Activated CD8-positive, alpha-beta memory T cell treated with anti-CD3 and anti-CD28 coated beads for 4 hours (primary cell): ENCODE measurements at places on chromosomes 16 and 17.

DNA sequence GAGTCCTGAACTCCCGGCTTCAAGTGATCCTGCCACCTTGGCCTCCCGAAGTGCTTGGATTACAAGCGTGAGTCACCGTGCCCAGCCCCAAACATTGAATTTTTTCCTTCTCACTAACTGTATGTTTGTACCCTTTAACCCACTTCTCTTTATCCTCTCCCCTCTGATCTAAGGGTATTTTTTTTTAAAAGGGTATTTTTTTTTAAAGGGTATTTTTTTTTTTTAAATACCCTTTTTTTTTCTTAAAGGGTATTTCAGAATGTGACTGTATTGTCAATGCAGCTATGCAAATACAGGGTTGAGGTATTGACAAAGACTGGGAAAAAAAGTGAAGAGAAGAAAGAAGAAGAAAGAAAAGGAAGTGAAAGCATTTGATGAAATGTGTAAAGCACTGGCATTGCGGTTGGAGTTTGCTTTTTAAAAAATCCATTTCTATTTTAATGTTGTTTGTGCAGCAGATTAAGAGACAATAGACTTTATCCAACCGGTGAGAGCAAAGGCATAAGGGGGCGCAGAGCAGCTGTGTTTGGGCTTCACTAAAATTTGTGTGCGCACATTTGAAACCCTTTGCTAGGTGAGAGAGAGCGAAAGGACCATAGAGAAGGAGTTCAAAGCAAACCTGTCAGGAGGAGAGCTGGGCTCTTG, 42.4 kb downstream of the SYT17 start:
- no peak for DNase-seq

GRCh38 chr17:68565661-68566441, 35.3 kb downstream of the FAM20A start:
- no peak for DNase-seq

- no peak for DNase-seq
Observed at GRCh38 chr17:79088247-79088996, 13.8 kb downstream of the ENGASE start.

DNA sequence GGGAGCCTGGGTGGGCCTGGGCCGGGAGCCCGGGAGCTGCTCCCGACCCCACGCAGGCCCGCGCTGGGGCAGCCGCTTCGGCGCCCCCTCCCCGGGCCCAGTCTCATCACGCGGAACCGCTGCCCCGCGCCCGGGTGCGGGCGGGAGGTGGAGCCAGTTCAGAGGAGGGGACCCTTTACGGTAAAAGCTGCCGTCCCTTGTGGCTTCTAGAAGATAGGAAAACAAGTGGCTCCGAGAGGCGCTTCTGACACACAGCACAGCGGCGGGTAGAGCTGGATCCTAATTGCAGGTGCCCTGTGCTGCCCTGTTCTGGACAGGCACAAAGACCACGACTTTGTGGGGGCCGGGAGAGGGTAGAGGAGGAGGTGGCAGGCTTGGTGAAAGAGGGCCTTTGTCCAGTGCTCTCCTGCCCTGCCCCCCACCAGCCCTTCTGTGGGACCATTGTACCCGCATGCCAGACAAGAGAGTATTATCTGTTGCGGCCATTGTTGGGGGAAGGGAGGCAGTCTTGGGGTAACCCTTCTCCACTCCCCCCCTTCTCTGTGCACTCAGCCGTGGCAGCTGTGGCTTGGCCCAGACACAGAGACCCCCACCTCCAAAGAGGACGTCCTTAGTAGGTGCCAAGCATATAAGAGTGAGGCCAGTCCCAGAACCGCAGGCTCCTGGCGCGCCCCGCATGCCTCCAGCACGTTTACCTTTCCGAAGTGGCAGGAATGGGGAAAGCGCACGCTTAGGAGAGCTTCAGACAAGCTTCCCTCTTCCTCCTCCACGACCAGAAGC, 736 bp downstream of the CNP start:
- DNase-seq, result no peak

DNA sequence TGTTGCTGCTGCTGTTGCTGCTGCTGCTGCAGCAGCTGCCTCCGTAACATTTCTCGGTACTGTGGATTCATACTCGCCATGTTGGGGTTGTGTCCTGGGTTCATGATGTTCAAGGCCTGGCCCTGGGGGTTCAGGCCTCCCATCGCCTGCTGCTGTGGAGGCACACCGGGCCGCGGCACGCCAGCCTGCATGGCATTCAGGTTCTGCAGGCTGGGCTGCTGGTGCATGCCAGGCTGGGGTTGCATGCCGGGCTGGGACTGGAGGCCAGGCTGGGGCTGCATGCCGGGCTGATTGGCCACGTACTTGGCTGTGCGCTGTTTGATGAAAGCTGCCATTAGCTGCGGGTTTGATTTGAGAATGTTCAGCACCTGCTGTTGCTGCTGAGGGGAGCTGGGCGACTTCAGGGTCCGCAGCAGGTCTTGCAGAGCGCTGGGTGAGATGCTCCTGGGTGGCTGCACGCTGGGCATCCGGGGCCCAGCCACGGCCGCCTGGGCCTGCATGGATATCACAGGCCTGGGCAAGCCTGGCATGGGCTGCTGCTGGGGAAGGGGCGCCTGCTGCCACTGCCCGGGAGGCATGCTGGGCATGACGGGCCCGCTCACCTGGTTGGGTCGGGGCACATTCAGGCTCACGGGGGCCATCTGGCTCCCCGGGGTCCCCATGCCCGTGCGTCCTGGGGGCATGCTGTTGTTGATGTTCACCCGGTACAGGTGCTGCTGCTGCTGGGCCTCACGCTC, 11.3 kb upstream of the TRAP1 start:
- DNase-seq, result no peak

- DNase-seq, result no peak
Observed at GRCh38 chr16:30374538-30374937, at the start of gene MYL11. Gene MYL11 (plus strand): TSS chr16:30374802. CDS start chr16:30374858, 56 bp downstream.

- no peak for DNase-seq
Observed at GRCh38 chr16:57235128-57236021, 9.7 kb upstream of the ARL2BP start.

GRCh38 chr17:77840513-77841165, 117.9 kb upstream of the TNRC6C start:
- no peak for DNase-seq

DNA sequence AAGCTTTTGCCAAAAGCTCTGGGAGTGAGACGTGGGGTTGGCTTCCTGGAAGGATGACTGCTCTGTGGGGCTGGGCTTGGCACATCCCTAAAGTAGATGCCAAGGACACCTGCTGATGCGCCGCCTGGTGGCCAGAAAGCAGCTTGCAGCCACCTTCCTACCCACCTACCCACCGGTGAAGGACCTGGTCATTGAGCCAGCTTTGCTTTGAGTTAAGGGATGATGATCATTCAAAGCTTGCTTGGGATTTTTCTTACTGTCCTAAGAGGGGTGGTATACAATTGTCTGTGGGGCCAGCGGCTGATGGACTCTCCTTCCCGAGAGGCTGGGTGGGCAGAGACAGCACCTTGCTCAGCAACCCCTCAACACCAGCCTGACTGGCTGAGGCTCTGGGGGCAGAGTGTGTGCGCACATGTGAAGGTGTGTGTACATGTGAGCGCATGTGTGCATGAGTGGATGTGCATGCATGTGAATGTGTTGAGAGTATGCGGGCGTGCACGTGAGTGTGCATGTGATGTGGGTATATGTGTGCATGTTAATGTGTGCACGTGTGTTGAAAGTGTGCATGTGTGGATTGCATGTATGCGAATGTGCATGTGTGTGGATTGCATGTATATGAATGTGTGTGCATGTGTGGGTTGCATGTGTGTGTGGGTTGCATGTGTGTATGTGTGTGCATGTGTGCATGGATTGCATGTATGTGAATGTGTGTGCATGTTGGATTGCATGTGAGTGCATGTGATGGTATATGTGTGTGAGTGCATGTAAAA, 18.6 kb downstream of the C1QTNF1 start:
- DNase-seq, result peak; percentile 45

DNA sequence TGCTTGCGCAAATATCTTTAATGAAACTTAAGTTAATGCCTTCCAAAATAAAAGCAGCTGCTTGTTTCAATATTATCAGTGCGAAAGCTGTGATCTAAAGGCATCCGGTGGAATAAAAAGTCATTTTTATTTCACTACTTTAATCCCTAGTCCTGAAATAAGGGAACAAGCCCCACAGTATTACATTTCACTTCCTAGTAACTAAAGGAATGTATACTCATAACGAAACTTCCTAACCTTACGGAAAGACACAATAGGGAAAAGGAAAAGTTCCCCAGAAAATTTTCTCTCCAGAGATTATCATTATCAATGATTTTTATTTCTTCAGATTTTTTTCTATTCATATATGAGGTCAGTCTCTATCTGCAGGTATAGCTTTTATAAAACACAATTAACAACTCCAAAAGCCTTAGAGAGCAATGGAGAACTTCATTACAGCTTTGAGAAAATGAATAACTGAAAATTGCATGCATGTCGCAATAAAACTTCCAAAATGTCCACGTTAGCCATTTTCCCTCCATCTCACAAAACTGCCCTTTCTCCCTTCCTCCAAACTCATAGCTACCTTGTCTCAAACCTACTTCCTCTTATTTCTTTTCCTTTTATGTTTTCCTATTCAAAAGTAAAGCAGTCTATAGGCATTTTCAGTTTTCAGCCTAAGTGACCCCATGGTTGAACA, 154.3 kb upstream of the MED13 start:
- DNase-seq, result no peak

DNA sequence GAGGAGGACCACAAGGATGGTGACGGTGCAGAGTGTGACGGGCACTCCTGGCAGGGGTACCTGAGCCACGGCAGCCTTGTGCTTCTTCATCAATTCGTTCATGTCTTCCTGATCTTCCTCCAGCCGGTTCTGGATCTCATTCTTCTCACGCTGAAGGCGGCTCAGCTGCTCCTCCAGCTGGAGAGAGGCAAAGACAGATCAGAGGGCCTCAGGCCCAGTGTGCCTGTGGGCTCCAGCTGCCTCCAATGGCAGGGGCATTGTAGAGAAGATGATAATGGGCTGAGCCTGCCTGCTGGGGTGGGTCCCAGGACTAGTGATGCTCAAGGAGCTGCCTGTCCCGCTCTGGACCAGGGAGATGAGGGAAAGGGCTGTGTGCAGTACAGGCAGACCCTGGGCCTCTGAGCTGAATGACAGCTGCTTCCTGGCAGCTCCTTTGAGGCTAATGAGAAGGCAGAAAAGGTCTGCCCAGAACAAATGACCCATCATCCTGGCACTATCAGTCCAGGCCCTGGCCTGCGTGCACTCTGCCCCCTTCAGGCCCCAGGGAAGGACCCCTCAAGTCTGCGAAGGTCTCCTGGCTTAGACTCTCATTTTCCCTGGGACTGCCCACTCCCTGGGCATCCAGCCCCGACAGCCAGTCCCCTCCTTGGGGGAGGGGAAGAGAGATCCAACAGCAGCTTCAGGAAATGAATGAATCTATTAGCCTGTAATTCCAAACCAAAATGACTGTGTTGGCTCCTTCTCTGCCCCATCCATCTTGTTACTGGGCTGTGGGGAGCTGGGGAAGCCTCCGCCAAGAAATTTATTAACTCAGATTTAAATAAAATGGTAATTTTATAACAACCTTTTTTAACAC, 48.0 kb downstream of the PIPOX start:
- no peak for DNase-seq

DNA sequence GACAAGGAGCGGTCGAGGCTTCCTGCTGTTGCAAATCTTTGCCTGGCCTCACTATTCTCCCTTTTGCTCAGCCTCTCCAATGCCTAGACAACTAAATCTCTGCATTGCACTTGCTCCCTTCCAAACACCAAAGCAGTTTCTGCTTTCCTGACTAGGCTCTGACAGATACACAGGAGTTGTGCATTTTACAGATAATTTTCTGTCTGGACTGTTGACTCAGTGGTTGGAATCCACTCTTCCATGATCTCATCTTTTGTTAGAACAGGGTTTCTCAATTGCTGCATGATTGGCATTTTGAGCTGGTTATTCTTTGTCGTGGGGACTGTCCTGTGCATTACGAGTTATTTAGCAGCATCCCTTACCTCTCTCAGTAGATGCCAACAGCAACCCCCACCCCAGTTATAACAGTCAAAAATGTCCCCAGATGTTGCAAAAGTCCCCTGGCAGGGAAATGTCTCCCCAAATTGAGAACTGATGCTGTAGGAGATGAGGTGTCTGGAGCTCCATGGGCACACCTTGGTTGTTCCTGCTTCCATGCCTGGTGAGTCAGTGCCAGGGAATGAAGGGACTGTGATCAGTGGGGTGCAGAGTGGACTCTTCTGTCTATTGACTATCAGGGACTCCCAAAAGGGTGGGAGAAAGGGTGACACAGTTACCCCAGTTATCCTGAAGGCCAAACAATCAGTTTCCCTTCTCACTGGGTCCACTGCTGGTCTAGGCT, 557.4 kb upstream of the PSMD7 start:
- no peak for DNase-seq

DNA sequence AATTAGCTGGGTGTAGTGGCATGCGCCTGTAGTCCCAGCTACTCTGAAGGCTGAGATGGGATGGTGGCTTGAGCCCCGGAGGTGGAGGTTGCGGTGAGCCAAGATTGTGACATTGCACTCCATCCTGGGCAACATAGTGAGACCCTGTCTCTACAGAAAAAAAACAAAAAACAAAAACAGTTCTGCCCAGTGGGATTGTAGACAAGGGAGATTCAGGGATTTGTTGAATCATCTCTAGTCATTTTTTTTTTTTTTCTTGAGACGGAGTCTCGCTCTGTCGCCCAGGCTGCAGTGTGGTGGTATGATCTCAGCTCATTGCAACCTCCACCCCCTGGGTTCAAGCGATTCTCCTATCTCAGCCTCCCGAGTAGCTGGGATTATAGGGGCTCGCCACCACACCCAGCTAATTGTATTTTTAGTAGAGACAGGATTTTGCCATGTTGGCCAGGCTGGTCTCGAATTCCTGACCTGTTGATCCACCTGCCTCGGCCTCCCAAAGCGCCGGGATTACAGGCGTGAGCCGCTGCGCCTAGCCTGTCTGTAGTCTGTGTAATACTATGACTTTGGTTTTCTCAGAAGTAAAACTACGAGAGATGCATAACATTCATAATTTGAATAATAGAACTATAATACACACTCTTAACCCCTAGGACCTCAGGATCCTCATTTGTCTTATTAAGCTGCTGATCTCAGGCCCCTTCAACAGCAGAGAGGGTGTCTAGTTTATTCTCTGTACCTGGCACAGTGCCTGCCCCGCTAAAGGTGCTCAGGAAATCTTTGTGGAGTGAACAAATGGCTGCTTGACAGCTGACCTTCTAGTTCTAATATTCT, 1.4 kb downstream of the TEN1 start:
- DNase-seq, result no peak
